ENCODE measurements at places on chromosomes 16 and 17.

DNA sequence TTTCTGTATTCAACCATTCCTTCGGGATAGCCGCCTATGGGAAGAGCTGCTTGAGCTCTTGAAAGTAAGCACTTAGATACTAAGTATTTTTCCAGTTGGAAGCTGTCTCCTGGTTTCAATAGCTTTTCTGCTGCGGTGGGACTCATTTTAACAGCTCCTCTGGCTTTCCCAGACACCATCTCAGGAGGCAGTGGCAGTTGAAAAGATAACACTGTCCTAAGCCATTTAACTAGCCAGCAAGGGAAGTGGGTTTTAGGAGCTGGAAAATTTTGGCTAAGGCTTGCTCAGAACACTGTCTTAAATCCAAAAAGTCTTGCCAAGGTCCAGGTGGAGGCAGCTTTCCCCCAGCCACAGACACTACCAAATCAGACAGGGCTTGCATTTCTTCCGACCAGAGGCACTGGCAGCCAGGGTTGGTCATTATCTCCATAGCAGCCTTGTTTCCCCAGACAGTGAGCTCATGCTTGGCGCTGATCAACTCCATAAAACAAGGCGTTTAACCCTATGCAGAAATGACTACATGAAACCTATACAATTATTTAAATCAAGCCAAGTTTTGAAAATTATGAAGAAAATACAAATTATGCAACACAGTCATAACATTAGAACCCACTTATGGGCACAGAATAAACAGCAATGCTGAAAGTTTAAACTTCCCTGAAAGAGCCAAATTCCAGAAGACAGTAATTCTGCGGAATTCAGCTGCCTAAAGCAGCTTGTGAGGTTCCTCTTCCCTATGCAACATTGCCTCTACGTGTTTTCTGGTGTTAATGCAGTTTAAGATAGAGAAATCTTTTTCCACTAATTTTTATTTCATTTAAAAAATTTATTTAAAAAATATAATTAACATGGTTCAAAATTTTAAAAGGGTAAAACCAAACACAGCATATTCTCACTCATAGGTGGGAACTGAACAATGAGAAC is 25.0 kb downstream of the GABARAPL2 start:
- peak; percentile 32 for DNase-seq

GRCh38 chr16:10835281-10835931 is 16.8 kb upstream of the TVP23A start:
- no peak for DNase-seq

GRCh38 chr16:52399116-52399515 is 147.8 kb downstream of the TOX3 start:
- no peak for DNase-seq

DNA sequence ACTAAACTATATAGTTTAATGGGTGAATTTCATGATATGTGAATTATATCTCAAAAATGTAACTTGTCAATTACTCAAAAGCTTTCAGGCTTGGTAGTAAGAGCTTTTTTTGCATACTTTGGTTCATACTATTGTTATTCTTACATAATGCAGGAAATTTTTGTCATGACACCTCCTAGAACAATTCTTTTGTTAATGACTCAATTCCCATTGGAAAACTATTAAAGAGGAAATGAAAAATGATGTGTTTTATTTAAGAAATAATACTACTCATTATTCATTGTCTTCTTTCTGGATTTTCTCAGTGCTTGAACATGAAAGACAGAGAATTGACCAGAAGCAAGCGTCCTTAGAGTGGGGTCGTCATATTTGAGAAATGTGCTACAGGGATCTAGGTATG is 196.4 kb upstream of the KCNJ16 start:
- DNase-seq, result no peak

DNA sequence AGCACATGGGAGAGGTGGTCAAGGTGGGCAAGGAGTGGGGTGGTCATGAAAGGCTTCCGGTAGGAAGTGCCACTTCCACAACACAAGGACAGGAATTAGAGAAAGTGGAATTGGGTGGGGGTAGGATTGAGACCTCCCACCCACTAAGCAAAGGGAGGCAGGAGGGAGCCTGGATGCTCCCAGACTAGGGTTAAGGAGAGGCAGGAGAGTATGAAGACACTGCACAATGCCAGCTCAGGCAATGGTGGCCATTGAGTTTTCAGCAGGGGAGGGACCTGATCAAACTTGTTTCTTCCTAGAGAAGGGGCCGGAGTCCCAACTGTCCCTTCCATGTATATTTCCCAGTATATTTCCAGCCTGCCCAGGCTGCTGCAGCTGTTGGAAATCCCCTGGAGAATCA is 3.1 kb upstream of the RAB11FIP4 start:
- DNase-seq, result no peak

DNA sequence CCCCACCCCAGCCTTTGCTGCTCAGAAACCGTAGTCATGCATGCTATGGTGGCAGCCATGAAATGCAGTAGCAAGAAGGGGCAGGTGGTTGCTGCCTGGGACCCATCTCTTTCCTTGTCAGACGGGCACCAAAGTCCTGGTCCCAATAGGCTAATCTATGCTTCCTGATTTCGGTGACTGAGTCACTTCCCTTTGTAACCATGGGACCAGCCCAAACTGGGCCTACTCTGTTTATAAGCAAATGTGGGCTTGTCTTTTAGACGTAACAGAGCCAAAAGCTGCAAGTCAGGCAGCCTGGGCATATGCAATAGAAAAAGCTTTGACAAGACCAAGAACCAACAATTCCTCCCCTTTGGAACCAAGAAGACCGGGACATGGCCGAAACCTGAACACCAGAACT is 99.1 kb upstream of the RBBP6 start:
- no peak for DNase-seq

- no peak for DNase-seq
Measured at GRCh38 chr17:67983383-67983688, 12.9 kb downstream of the C17orf58 start.

- no peak for DNase-seq
Measured at GRCh38 chr17:4850246-4850645, 17.1 kb downstream of the MINK1 start.

DNA sequence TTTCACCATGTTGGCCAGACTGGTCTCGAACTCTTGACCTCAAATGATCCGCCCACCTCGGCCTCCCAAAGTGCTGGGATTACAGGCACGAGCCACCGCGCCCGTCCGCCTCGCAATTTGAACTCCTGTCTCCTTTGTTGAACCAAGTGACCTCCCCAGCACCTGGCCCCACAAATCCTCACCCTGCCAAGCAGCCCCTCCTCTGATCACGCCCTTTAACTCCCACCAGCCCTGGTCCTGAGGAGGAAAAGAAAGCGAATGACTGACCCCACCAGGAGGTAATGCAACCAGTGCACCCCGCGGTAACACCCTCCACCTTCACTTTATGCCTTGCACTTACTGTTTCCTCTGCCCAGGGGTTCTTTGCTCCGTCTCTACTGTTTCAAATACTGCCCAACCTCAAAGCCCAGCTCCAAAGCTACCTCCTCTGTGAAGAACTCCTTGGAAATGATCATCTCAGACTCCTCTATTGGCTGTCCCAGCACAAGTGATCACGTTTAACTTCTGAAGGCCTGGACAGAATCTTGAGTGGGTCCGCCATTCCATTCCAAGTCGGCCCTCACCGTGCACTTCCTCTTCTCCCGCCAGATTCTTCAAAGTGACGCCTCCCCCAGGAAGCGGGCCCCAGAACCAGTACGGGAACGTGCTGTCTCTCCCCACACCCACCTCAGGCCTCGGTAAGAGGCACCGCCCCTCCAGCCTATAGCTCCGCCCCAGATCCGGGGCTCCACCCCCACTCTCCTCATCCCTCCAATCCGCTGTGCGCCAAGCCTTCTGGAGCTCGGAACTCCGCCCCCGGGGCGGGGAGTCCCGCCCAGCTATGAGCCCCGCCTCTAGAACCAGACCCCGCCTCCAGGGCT is 4.4 kb downstream of the CD19 start:
- DNase-seq, result peak; percentile 9

GRCh38 chr17:78343543-78344201 is 16.2 kb downstream of the SOCS3 start:
- DNase-seq, result no peak

DNA sequence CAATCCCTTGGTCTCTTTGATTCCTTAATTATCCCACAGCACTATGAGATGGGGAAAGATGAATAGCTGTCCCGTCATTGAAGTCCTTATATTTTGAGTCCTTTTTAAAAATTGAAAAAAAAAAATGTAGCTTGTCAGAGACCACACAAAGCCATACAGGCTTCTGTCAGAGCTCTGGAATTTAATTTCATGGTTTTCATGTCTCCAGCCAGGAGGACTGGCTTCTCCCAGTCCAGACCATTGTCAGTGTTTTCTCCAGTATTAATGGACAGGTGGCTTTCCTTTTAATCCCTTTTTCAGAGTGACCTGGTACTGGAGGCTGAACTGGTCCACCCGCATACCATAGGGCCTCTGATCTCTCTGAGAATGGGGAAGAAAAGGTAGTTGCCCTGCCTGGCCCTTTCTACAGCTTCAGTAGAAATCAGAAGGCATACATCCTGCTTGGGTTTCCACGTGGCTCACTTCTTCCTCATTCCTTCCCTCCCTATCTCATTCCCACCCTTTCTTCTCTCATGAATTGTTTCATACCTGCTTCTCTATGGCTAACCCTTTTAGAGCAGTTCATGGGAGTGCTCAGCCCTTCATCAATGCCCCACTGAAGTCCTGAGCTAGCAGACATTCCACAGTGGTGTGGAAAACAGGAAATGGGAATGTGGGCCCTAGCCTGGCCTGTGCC is 29.1 kb downstream of the TRIM16 start:
- no peak for DNase-seq

- DNase-seq, result no peak
Measured at GRCh38 chr17:77186141-77186604, 45.4 kb downstream of the SEC14L1 start.

- no peak for DNase-seq
Measured at GRCh38 chr16:26195225-26195624, 503.5 kb downstream of the HS3ST4 start.

- DNase-seq, result no peak
Measured at GRCh38 chr17:80790021-80790765, 201.4 kb upstream of the CHMP6 start.

- DNase-seq, result no peak
Measured at GRCh38 chr16:87086575-87086974, 230.6 kb downstream of the C16orf95 start.

DNA sequence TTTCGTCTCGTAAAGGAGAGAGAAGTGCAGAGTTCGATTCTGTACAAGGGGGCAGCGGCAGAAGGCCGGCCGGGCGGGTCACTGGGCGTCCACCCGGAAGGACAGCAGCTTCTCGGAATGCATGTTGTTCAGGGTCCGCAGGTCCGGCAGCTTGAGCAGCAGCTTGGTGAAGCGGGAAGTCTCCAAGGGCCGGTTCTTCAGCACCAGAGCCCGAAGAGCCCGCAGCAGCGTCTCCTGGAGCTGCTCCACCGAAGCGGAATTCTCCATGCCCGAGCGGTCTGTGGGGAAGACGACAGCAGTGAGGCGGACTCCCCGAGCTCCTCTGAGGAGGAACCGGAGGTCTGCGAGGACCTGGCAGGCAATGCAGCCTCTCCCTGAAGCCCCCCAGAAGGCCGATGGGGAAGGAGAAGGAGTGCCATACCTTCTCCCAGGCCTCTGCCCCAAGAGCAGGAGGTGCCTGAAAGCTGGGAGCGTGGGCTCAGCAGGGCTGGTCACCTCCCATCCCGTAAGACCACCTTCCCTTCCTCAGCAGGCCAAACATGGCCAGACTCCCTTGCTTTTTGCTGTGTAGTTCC is 7.3 kb downstream of the NR1D1 start:
- DNase-seq, result no peak

- DNase-seq, result no peak
Measured at GRCh38 chr17:50924800-50925199, 58.6 kb upstream of the TOB1 start.

GRCh38 chr16:19829844-19830692 is 54.6 kb downstream of the GPRC5B start:
- no peak for DNase-seq

DNA sequence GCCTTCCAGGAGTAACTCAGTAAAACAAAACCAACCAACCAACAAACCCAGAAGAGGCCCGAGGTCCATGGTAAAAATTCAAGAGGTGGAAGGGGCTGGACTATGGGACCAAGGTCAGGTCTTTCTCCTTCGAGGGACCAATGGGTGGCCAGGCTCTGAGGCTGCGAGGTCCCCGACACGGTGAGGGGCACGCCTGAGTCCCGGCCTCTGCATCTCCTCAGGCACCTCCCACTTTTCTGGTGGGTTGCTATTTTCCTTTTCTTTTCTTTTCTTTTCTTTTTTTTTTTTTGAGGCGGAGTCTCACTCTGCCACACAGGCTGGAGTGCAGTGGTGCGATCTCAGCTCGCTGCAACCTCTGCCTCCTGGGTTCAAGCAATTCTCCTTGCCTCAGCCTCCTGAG is 18.0 kb downstream of the CD7 start:
- DNase-seq, result no peak

DNA sequence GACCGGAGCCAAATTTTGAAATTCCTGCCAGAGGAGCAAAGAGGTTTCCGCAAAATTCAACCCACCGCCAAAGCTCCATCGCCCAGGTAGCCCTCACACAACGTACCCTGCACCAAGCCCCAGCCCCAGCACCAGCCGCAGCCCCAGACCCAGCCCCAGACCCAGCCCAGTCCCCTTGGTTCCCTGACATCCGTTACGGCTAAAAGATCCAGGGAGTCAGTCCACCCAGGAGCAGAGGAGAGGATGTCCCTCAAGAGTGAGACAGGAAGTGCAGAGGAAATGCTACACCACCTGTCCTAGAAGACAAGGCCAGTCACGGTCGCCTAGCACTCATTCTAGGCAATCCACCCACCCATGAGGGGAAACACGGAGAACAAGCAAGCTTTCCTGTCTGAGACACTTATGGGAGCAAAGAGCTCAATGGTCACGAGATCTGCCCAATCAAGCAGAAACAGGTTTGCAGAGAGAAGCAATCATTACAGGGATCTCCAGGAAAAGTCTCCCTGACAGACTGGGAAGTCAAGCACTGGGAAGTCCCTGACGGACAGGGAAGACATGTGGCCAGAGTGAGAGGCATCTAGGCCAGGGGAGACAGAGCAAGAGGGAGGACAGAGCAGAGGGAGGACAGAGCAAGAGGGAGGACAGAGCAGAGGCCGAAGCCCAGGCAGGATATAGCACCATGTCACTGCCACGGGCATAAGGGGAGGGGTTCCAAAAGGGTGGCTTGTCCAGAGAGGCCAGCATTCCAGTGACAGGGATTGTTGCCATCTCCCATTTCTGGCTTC is 15.0 kb upstream of the KCNJ18 start:
- no peak for DNase-seq

GRCh38 chr17:6787081-6787693 is 11.2 kb downstream of the FBXO39 start:
- DNase-seq, result no peak

- no peak for DNase-seq
Measured at GRCh38 chr17:55384643-55385232, 36.9 kb downstream of the MMD start.

GRCh38 chr17:22300731-22301352 is 608.5 kb downstream of the KCNJ18 start:
- DNase-seq, result no peak
